ENCODE measurements at places on chromosomes 4 and X.

DNA sequence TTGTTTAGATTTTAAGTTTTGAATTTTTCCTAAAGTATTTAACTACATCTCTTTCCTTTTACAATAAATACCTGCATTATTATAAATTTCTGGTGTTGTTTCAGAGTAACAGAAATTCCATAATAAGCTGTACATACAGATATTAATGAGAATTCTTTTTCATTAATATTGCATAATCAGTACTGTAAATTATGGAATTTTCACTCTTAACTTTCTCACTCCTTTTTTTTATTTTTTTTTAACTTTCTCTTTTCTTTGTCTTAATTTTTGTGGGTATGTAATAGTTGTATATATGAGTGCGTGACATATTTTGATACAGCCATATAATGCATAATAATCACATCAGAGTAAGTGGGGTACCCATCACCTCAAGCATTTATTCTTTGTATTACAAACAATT is 110.5 kb downstream of the KLHL8 start:
- DNase-seq: no peak

- peak; percentile 11 for DNase-seq
These were observed 80.3 kb upstream of the LSM6 start for GRCh38 chr4:146095091-146095690.

DNA sequence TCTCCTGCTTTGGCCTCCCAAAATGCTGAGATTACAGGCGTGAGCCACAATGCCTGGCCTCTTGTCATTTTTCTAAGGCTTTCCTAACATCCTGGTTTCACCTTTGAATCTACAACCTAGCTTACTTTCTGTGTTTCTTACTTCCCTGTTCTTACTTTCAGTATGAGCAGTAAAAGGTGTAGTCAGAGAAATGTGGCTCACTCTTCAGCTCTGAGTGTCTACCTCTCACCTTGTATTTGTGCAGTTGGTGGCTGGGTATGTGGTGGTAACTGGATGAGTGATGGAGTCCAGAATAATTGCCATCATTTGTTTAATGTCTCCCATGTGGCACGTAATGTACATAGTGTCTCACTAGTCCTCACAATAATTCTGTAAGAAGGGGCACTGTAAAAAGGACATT is 19.1 kb upstream of the CXCL11 start:
- no peak for DNase-seq

DNA sequence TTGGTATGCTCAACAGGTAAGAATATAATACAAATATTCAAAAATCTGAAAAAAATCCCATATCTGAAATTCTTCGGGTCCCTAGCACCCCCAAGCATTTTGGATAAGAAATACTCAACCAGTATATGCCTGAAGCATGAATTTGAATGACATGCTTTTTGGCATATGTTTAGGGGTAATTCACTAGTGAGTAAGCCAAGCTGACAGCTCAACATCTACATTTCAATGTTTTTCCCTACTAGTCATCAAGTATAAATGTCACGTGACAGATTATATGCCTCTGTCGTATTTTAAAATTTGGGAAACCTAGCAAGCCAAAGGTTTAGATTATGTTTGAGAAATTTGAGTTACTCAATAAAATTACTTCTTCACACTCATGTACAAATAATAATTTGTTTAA is 125.1 kb downstream of the FGF16 start:
- DNase-seq: peak; percentile 51

DNA sequence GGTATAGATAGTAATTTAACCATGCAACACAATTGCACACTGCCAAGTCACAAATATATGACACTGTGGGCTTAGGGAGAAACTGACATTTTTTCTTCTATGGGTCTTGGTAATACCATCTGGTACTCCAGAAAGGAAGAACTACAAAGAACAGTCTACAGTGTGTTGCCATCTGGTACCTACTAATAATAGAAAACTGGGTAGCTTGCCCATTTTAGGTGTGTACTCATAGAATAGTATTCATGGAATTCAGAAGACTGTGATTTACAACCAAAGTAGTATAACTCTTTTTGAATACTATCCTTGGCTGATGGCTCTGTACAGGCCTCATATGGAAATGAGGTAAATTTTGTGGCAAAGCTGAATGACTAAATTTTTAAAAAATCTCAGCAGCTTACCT is 132.6 kb upstream of the RPS6KA6 start:
- DNase-seq: no peak

DNA sequence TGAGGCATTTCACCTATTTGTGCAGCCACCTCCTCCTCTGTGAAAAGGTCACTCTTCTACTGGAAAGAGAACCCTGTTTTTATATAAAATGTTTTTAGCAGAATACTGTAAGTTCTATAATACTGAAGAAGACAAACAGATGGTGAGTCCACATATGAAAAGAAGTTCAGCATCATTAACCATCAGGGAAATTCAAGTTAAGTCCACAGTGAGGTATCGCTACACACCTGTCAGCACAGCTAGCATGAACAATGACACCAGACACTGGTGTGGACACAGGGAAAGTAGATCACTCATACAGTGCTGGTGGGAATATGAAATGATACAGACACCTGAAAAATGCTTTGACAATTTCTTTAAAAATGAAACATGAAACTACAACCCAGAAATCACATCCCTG is 133.0 kb downstream of the MAD2L1 start:
- DNase-seq: no peak

- DNase-seq: no peak
These were observed 78.2 kb upstream of the PAQR3 start for GRCh38 chr4:79017481-79017880.

DNA sequence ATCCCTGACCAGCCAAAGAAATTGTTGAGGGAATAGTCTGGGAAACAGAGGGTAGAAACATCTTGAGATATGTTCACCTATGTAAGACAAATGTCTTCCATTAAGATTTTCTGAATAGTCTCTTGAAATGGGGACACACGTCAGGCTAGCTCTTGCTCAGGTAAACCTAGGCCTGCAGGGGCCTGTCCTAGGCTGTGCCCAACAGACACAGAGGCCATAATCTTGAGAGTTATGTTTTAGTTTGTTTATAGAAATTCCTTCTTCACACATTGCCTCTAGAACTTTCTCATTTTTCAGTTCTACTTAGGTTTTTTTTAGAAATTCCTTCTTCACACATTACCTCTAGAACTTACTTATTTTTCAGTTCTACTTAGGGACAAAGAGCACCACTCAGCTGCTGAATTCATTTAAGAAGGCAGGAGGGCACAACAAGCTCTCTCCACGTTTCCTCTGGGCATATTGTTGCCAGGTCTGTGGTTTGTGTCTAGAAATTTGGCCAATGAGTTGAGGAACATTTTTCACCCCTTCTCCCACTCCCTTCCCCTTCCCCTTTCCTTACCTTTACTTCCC is 94.9 kb downstream of the ARHGAP24 start:
- no peak for DNase-seq

DNA sequence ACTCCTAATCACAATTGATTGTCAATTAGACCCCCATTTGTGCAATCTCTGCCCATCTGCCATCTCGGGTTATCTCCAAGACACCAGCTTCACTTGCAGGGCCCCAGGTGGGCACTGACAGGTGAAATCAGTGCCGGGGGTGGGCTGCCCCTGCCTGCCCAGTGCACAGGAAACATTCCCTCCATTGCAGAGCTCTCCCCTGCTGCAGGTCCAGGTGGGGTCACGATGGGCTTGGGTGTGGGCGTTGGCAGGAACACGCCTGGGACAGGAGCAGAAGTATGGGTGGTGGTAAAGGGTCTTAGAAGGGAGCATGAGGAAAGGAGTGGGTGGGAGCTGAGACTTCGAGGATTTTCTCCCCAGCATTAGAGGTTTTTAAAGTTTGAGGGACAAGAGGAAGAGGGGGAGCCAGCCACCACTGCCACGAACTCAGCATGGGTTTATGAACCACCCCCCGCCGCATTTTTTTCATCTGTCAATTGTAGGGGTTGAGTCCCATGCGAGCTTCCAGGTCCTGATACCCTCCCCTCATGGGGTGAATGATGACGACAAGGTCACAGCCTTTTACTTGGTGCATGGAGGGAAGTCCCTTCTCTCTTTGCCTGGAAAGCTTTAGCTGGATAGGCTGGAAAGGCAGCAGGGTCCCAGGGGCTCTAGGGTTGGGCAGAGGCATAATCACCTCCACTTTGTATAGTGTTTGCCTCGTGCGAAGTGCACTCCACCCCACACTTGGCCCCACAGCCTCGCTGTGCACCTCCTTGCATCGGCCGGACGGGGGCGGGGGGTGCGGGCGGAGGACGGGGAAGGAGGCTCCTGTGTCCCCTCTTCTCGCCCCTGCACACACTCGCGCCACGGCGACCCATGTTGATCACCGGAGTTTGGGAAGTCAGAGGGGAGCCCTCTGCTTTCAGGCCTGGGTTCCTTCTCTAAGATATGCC is 3.5 kb upstream of the NKX1-1 start:
- no peak for DNase-seq

DNA sequence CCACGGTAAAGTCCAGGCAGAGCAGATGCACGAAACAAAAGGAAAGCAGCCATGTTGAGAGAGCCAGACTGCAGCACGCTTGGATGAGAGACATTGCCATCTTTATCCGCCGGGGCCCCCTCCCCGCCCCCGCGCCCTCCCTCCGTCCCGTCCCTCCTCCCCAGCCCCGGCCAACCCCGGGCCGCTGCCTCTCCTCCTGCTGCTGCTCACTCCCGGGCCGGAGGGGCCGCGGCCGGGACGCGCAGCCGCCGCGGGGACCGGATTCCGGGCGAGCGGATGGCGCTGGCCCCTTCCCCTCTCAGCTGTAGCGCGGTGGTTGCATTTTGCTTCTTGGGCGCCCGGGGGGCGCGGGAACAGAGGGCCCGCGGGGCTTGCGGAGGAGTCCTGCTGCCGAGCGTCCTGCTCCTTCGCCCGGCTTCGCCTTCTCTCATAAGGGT is 542 bp downstream of the RNF150 start:
- DNase-seq: no peak

- peak; percentile 41 for DNase-seq
These were observed 14.7 kb downstream of the SORCS2 start for GRCh38 chr4:7206911-7207567.

- DNase-seq: no peak
These were observed 59.7 kb upstream of the BCOR start for GRCh38 chrX:40157228-40158035.

- no peak for DNase-seq
These were observed 121.4 kb downstream of the COX18 start for GRCh38 chr4:72948080-72948479.

DNA sequence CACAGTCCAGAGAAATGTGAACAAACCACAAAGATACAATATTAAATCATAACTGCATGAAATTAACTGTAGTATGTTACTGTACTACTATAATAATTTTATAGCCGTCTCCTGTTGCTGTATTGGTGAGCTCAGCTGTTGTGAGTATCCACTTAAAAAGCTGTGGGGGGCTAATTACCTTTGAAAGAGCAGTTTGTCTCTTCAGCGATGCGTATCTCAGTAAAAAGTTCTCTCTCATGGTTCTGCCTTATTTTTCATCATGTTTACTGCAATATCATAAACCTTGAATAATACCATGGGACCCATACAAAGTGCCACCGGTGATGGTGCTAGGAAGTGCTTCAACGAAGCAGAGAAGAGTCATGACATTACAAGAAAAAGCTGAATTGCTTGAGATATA is 8.4 kb upstream of the MSMO1 start:
- no peak for DNase-seq
